SW 1271 (cell line): ENCODE measurements at places on chromosomes 13 and 19.
A peak's percentile ranks its signal among the peaks of the same experiment; 100 is the strongest.

- DNase-seq, result no peak
Measured at GRCh38 chr13:105364191-105364590, 1171.3 kb downstream of the EFNB2 start.

DNA sequence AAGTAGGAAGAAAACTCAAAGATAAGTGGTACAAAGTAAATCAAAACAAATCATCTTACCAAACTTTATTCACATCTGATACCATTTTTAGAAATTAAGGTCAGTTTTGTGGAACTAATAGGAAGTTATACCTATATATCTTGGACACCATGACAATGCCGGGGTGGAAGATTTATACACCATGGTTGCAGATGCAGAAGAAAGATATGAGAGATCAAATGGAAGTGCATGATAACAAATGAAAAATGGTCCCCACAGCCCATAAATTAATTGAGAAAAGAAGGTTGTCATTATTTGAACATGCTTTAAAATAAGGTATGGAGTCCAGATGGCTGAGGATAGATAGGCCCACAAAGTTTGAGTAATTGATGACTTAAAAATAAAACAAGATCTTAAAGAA lies 276.8 kb downstream of the TSHZ3 start:
- no peak for DNase-seq

- DNase-seq, result no peak
Measured at GRCh38 chr13:52751196-52751595, 11.6 kb upstream of the CNMD start.

DNA sequence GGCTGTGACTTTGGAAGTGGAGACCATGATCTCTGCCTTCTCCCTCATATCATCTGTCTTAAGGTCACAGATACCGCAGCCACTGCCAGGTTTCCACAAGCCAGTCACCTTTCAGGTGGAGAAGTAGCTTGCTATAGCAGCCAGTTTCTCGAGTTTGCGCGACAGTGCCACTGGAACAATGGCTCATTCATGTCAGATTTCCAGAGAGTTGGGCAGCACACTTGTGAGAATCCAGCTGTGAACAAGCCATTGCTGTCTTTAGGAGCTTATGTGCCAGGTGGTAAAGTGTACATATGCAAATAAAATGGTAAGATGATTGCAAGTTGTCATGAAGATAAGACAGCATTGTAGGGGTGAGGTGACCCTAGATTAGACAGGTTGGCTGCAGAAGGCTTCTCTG lies 22.3 kb downstream of the GARRE1 start:
- no peak for DNase-seq

DNA sequence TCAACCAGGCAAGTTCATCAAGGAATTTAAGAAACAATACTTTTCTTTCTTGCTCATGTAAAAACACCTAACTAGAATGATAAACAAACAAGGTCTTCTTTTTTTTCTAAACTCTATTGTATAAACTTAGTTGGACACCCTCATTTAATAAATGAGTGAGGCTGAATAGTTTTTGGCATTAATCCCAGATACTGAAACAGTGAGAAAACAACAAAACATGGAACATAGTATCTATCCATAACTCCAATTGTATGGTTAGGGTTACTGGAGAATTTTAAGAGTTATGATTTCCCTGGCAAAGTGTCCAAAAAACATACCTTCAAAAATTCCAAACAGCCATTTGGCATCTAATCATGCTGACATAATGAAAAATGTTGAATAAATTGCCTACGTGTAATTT lies 5.8 kb upstream of the POMP start:
- DNase-seq, result no peak

GRCh38 chr19:47778954-47779351 lies 450 bp downstream of the SELENOW start:
- DNase-seq, result no peak

DNA sequence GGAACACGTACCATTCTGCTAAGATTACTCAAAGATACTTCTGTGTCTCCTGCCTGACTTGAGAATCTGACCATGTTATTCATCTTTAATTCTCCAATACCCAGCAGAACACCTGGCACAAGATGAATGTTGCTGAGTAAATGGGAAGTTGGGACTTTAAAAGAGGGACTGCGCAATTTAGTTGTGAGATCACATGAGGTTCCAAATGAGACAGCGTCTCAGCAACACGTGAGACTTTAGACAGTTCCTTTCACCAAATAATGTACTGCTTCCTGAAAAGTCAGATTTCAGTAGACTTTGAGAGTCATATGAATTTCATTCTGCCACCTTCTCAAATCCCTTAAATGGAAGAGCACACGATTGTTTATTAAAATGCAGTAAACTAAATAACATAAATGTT lies 36.7 kb downstream of the DOCK9 start:
- no peak for DNase-seq

DNA sequence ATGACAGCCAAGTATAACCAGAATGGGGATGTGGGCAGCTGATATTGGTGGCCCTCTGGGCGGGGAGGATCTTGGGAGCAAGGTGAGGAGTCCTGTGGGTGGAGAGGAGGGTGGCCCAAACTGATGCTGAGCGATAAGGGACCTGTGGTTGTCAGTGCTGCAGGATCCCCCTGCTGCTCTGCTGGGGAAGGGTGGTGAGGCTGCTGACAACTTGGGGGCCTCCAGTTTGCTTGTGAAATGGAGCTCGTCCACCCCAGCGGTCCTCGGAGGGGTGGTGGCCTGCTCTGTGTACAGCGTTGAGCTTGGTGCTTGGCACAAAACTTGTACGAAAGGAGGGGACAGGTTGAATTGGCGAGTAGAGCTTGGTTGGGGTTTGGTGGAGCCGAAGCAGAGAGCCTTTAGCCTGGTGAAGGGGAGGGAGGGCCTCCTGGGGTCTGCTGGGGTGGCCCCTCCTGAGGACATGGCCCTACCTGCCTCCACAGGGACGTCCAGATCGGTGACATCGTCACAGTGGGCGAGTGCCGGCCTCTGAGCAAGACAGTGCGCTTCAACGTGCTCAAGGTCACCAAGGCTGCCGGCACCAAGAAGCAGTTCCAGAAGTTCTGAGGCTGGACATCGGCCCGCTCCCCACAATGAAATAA lies 2.9 kb downstream of the RPS11 start:
- no peak for DNase-seq

DNA sequence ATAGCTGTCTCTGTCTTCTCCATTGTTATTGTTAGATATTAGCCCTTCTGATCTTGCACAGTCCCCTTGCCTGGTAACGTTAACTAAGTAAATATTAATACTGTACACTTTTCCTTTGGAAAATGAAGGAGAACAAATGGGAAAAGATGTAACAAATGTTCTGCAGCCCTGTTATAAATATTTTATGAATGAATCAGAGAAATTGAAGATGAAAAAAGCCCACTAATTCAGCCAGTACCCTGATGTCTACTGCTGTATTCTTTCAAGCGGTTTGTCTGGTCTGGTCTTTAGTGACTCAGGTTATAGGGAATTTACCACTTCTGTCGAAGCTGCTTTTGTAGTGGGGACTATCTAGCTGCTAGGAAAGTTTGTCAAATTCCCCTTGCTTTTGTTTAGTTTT lies 121.0 kb downstream of the COG6 start:
- no peak for DNase-seq

- no peak for DNase-seq
Measured at GRCh38 chr13:78977311-78977710, 318.4 kb upstream of the OBI1 start.

- DNase-seq, result no peak
Measured at GRCh38 chr19:43777163-43777695, 3.5 kb downstream of the KCNN4 start.

DNA sequence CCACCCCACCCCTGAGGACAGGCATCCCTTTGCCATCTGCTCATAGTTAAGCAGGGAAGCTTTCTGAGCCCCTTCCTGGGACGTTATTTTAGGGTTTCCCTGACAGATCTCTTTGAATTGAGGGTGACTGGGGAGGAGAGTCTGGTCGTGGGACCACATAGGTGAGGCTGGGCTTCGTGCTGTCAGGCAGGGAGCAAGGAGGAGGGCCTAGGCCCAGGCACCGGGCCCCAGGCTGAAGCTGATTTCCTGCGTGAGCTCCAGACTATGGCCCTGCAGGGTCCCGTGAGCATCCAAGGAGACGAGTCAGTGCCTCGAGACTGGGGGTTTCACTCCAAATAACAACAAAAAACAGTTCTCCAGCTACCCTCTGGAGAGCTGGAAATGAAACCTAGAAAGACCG lies 60.4 kb downstream of the MYO9B start:
- no peak for DNase-seq

GRCh38 chr13:46721054-46721453 lies 75.9 kb downstream of the ESD start:
- DNase-seq, result no peak

GRCh38 chr19:35000647-35001501 lies 751 bp downstream of the GRAMD1A start:
- no peak for DNase-seq

DNA sequence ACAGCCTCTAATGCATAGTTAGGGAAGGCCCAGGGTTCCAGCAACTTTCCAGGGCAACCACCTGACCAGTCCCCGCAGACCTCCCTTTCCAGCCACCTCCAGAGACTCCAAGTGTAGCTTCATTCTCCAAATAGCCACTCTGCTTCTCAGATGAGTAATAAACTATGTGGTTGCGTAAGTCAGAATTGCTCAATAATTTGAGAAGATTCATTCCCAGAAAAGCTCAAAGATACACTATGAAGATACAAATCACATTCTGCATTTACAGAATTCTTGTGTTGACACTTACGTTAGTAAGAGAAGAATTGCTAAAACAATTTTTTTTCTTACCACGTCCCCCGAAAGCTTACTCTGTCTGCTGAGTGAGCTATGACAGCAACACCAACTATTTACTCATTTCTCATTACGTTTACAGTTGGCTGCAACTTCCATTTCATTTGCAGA lies 8.2 kb upstream of the LATS2 start:
- DNase-seq, result peak; percentile 84

DNA sequence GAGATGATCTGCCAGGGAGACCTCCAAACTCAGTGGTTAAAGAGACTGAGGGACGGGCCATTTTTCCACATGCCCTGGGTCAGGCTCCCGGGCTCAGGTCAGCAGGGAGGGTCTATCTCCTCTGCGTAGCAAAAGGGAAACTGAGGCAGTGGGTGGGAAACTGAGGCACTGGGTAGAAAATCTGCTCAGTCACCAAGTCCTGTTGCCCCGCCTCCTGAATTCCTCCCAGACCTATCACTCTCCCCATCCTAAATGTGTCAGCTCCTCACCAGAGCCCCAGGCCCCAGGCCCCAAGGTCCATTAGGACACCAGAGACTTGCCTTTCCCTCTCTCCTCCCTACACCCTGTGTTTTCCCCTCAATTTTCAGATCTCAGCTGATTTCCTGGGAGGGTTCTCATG lies 2.4 kb downstream of the CD320 start:
- no peak for DNase-seq

GRCh38 chr13:28171266-28171665 lies 32.9 kb downstream of the PAN3 start:
- no peak for DNase-seq

DNA sequence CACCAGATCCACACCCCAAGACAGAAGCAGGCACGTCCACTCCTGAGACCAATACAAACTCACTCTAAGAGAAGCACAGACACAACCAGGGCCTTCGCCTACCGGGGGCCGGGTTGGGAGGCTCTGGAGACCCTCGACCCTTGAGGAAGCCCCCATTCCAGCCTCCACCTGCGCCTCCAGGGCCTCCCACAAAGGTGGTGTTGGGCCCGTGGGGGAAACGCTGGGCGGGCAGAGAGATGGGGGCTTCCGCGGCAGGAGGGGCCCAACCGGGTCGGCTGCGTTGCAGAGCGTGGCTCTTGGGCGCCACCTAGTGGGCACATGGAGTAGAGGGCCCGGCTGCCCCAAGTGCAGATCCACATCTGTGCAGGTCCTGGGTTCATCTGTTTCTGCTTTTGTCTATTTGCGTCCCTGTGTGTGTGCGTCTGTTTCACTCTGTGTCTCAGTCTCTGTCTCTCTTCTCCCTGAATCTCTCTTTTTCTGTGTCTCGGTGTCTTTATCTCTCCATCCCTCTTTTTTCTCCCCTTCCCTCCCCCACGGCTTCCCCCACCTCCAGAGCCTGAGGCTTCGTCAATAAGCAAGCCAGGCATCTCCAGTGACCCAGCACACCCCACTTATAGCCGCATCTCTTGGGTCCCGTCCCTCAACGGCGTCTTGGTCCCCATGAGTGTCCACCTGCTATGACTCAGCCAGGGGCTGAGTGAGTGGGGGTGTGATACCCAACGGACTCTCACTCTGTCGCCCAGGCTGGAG lies 10.5 kb upstream of the TINCR start:
- no peak for DNase-seq

- DNase-seq, result no peak
Measured at GRCh38 chr19:29833614-29834261, 21.9 kb downstream of the CCNE1 start.

DNA sequence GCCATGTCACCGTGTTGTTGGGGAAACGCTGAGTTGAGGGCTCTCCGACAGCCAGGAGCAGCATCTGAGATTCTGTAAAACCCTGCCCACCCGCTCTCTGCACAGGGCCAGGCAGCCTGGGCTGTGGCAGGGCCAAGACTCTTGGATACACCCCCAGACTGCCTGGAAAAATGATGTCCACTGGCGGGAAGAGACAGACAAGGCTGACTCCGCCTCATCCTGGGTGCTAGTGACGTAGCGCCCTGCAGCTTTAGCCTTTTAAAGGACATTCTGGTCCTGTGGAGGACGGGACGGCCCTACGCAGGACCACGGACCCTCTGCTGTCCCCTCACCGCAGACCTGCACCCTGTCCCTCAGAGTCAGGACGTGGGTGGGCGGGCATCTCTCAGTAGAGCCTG lies 20.7 kb upstream of the LILRA2 start:
- no peak for DNase-seq

GRCh38 chr19:17947815-17948513 lies 15.1 kb downstream of the CCDC124 start:
- DNase-seq, result peak; percentile 75

GRCh38 chr13:112889351-112890290 lies 79.4 kb upstream of the MCF2L start:
- no peak for DNase-seq

DNA sequence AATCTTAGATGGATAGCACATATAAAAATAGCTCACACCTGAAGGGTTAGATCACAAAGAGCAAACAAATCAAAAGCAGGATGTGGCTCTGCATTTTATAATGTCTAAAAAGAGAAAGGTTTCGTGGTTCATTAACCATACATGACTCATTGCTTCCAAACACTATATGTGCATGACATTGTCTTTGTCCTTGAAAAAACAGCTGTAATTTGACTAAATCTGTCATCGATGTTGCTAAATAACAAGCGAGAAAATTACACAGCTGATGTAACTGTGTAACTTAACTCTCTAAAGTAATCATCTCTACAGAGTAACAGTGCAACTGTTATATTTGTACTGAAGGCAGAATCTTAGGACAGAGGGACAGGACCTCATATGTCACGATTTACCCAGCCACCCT lies 383.1 kb upstream of the GPC6 start:
- DNase-seq, result no peak
